ENCODE measurements at places on chromosomes 12 and 14.

DNA sequence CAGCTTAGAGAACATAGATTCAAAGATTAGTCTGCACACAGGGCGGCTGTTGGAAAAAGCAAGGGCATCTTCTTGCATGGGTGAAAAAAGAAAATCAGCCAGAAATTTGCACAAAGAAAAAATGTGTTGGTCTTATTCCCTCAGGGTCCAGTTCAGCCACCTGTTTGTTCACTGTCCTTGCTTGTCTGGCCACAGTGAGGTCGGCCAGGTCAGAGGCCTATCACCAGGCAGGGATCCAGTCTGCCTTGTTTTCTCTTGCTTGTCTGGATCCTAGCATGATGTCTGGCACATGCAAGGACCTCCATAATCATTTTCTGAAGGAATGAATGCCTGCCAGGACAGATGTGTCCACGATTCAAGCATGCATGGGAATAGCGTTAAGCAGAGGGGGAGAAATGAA lies 359.1 kb upstream of the TBX3 start:
- no peaks in the 10 kb centered on the region for H3K27me3 ChIP-seq
- no peak overlapping the region for H3K4me3 ChIP-seq
- H3K27ac ChIP-seq, result no peak overlapping the region
- no peaks in the 10 kb centered on the region for H3K4me1 ChIP-seq
- DNase-seq, result no peak

GRCh38 chr14:36511981-36512584 lies 7.9 kb downstream of the NKX2-1 start:
- no peak overlapping the region for H3K27ac ChIP-seq
- no peak overlapping the region for H3K4me3 ChIP-seq
- peaks cover 94% of the 10 kb centered on the region for H3K27me3 ChIP-seq
- peaks cover 4% of the 10 kb centered on the region for H3K36me3 ChIP-seq

- H3K27ac ChIP-seq, result no peak overlapping the region
- no peaks in the 10 kb centered on the region for H3K36me3 ChIP-seq
- DNase-seq, result no peak
- no peaks in the 10 kb centered on the region for H3K27me3 ChIP-seq
- H3K4me1 ChIP-seq, result no peaks in the 10 kb centered on the region
- H3K4me3 ChIP-seq, result no peak overlapping the region
Observed at GRCh38 chr12:3320881-3321509, 170.0 kb upstream of the PRMT8 start.

DNA sequence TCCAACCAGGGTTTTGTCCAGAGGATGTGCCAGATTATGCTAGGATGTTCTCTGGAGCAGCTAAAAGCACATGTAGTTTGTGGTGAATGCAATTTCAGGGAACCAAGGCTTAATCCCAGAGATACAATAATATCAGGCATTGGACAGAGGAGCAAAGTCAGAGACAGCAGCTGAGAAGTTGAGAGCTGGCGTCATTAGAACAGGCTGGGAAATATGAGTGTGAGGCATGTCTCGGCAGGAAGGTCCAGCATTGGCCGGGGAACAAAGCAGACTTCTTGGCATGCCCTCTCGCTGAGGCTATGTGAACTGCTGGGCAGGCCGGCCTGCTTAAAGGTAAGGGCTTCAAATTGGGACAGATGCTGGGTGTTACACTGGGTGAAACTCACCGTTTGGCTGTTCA lies 125.4 kb downstream of the CAND1 start:
- H3K36me3 ChIP-seq, result no peaks in the 10 kb centered on the region
- no peak overlapping the region for H3K27ac ChIP-seq
- H3K4me3 ChIP-seq, result no peak overlapping the region
- no peak for DNase-seq

DNA sequence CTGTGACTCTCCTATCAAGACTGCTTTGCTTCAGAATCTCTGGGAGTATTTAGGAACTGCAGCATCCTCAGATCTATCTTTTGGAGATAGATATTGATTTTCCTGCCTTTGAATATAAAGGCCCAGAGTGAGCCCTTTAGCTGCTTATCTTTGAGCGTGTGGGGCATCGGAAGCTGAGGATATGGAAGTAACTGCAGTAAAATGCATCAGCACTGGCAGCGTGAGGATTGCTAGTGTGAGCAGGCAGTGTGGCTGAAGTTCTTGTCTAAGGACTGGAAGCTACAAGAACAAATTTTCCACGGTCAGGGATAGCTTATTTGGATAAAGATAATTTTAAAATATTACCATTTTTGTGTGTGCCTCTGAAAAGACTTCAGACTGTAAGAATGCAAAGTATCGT lies 474.7 kb downstream of the NPAS3 start:
- no peak overlapping the region for H3K4me3 ChIP-seq
- peaks cover 4% of the 10 kb centered on the region for H3K27me3 ChIP-seq
- H3K36me3 ChIP-seq, result no peaks in the 10 kb centered on the region

- H3K4me1 ChIP-seq, result peaks cover 14% of the 10 kb centered on the region
- peaks cover 31% of the 10 kb centered on the region for H3K36me3 ChIP-seq
- no peaks in the 10 kb centered on the region for H3K27me3 ChIP-seq
- DNase-seq, result no peak
Observed at GRCh38 chr12:12836571-12836970, 23.4 kb downstream of the DDX47 start.

GRCh38 chr12:98470469-98471082 lies 44.8 kb upstream of the TMPO start:
- H3K27ac ChIP-seq, result no peak overlapping the region
- peaks cover 3% of the 10 kb centered on the region for H3K27me3 ChIP-seq
- peaks cover 1% of the 10 kb centered on the region for H3K4me1 ChIP-seq
- no peaks in the 10 kb centered on the region for H3K36me3 ChIP-seq
- H3K4me3 ChIP-seq, result no peak overlapping the region

DNA sequence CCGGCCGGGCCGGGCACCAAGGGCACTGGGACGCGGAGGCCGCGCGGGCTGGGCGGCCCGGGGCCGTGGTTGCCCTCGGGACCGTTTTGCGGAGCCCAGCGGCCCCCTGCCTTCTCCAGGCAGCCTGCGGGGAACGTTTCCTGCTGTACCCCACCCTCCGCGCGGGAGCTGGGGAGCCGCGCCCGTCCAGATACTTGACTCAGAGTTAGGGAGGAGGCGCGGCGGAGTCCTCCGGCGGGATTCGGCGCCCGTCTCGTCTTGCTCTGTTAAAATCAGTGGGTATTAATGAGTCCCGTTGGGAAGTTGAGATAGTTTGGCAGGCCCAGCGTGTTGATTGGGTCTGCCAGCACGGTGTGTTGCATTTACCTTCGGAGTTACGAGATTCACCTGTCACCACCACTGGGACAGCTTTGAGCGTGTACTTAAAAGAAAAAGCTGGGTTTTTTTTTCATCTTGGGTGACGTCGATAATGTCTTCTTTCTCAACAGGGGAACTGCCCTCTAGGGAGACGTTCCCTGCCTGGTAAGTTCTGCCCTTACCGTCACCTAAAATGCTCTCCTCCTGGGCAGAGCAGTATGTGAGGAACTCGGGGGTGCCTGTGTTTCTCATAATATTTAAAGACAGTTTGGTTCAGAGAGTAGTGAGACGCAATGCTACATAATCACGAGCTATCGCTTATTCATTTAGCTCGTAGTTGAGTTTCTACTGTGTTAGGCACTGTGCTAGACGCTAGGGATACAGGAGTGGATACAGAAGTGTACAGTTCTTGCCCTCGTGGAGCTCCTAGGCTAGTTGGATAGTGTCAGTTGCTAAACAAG lies 596 bp downstream of the DLST start:
- H3K27me3 ChIP-seq, result no peaks in the 10 kb centered on the region
- H3K36me3 ChIP-seq, result peaks cover 29% of the 10 kb centered on the region
- peaks cover 53% of the 10 kb centered on the region for H3K4me1 ChIP-seq
- peak; percentile 63 for DNase-seq
- peak overlapping the region; percentile 89 for H3K4me3 ChIP-seq
- peak overlapping the region; percentile 96 for H3K27ac ChIP-seq

DNA sequence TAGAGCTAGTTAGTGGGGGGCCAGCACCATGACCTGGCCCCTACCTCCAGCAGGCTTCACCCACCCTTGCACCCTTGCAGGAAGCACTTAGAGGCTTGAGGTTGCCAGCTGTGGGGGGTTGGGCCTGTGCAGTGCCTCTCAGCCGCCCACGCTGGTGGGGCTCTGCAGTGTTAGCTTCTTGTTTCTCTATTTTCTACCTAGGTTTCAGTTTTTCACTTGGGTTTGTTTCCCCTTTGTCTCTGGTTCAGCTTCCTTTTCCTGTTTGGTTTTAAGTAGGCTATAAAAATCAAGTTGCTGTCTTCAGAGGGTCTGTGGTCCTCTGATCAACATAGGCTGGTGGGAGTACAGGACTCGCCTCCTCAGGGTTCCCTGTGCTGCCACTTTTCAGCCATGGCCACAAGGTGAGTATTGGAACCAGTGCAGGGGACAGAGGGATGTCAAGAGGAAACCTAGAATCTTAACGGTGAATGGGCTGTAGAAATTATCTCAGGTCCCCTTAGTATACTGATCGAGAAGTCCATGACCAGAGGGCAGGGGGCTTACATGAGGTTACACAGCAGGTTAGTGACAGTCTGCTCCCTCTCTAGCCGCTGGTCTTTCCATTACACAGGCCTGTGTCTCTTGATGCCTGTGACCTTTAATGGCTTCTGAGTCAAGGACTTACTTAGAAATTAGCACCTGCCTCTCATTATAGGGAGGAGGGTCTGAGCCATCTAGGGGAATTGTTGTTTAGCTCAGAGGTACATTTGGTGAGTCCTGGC lies at the start of gene EVL:
Gene EVL (plus strand): TSS at position 312 of the 761 bp plus-strand sequence. CDS start 79 bp downstream, at position 391.
- peaks cover 47% of the 10 kb centered on the region for H3K36me3 ChIP-seq
- H3K4me3 ChIP-seq, result peak within 1 kb of the TSS; percentile 91
- peaks cover 77% of the 10 kb centered on the region for H3K4me1 ChIP-seq
- peak; percentile 89 for DNase-seq
- peak within 1 kb of the TSS; percentile 99 for H3K27ac ChIP-seq

- peaks cover 72% of the 10 kb centered on the region for H3K4me1 ChIP-seq
- H3K4me3 ChIP-seq, result peak overlapping the region; percentile 49
- H3K27me3 ChIP-seq, result no peaks in the 10 kb centered on the region
- peaks cover 12% of the 10 kb centered on the region for H3K36me3 ChIP-seq
Observed at GRCh38 chr12:666766-667308, 3.6 kb upstream of the NINJ2 start.

DNA sequence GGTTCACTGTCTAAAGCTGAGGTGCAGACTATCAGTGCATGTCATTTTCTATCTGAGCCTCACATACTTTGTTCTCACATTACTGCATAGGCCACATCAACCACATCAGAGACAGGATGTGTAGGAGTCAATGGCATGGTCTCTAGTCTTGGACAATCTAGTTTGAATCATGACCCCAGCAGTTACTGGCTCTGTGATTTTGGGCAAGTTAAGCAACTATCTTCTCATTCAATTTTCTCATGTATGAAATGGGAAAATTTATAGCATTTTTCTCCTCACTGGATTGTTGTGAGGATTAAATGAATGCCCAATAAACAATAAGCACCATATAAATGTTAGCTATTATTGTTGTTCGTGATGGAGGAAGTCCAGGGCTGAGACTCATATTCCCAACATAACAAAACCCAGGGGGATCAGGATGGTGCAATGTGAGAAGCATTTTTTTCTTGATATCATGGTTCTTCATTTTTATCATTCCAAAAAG lies 432.6 kb downstream of the LRIG3 start:
- no peaks in the 10 kb centered on the region for H3K27me3 ChIP-seq
- H3K4me1 ChIP-seq, result no peaks in the 10 kb centered on the region
- H3K36me3 ChIP-seq, result no peaks in the 10 kb centered on the region
- H3K27ac ChIP-seq, result no peak overlapping the region
- no peak overlapping the region for H3K4me3 ChIP-seq

DNA sequence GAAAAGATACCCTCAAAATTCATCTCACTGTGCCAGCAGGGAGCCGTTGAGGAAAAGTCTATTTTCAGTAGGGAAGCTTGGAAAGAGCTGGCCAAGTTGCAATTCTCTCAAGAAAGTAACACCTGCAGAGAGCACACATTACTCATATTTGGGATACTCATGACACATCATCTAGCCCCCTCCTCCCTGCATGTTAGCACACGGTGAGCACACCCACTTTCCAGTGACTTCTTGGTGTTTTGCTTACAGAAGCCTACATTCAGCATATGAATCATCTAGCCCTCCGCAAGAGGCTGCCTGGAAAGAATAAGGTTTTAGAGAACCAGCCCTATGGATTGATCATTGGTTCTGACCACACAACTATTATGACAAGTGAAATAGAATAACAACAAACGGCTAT lies 124.5 kb downstream of the PTPRO start:
- DNase-seq, result no peak
- H3K4me1 ChIP-seq, result no peaks in the 10 kb centered on the region
- H3K27me3 ChIP-seq, result peaks cover 13% of the 10 kb centered on the region
- no peak overlapping the region for H3K27ac ChIP-seq
- no peak overlapping the region for H3K4me3 ChIP-seq
- H3K36me3 ChIP-seq, result no peaks in the 10 kb centered on the region

GRCh38 chr14:73168691-73169090 lies 32.4 kb downstream of the PSEN1 start:
- H3K27ac ChIP-seq, result no peak overlapping the region
- no peak for DNase-seq
- no peak overlapping the region for H3K4me3 ChIP-seq
- H3K36me3 ChIP-seq, result peaks cover 8% of the 10 kb centered on the region

- H3K27me3 ChIP-seq, result peaks cover 26% of the 10 kb centered on the region
- no peak overlapping the region for H3K27ac ChIP-seq
- H3K36me3 ChIP-seq, result no peaks in the 10 kb centered on the region
- DNase-seq, result no peak
- H3K4me1 ChIP-seq, result no peaks in the 10 kb centered on the region
Observed at GRCh38 chr14:24956104-24956503, 93.8 kb downstream of the STXBP6 start.

DNA sequence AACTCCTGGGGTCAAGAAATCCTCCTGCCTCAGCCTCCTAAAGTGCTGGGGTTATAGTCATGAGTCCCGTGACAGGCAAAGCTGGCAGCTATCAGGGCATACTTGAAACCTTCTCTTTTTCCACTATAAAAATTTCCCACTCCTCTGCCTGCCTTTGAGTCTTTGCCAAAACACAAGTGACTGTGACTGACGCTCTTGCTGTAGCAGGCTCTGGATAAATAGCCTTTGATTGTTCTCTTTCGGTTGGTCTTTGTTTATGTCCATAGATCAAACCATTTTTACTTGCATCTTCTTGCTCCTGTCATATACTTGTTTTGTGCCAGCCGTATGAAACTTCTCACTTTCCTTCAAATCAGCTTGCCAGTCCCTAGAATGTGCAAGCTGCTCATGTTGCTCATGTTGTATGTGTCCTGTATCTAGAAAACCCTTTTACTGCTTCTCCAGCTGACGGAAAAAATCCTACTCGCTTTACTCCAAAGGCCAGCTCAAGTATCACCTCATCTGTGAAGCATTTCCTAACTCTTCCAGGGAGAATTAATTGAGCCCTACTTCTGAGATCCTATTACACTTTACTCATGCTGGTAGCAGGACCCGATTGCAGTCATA lies 73.1 kb downstream of the RESF1 start:
- H3K27ac ChIP-seq, result no peak overlapping the region
- DNase-seq, result no peak
- no peak overlapping the region for H3K4me3 ChIP-seq
- peaks cover 3% of the 10 kb centered on the region for H3K4me1 ChIP-seq
- H3K36me3 ChIP-seq, result no peaks in the 10 kb centered on the region

DNA sequence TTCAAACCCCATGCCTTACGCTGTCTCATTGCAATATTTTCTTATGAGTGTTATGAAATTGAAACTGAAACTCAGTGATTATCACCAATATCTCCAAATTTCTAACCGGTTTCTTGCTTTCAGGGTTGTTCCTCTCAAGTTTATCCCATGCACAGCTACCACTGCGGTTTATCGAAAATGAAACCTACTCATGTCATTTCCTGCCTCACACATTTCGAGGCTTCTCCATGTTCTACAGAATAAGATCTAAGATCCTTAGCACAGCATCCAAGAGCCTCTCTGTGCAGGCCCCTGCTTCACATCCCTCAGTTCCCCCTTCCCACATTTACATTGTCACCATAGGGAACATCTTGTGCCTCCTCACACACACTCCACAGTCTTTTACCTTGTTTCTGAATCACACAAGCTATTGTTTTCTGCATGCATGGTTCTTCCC lies 45.5 kb upstream of the FAR2 start:
- peak; percentile 36 for DNase-seq
- peak overlapping the region; percentile 37 for H3K4me3 ChIP-seq
- no peaks in the 10 kb centered on the region for H3K27me3 ChIP-seq
- H3K36me3 ChIP-seq, result peaks cover 14% of the 10 kb centered on the region

Measured in activated naive CD8-positive, alpha-beta T cell treated with anti-CD3 and anti-CD28 coated beads for 36 hours (primary cell).